ENCODE measurements at places on chromosomes 16 and 17.

DNA sequence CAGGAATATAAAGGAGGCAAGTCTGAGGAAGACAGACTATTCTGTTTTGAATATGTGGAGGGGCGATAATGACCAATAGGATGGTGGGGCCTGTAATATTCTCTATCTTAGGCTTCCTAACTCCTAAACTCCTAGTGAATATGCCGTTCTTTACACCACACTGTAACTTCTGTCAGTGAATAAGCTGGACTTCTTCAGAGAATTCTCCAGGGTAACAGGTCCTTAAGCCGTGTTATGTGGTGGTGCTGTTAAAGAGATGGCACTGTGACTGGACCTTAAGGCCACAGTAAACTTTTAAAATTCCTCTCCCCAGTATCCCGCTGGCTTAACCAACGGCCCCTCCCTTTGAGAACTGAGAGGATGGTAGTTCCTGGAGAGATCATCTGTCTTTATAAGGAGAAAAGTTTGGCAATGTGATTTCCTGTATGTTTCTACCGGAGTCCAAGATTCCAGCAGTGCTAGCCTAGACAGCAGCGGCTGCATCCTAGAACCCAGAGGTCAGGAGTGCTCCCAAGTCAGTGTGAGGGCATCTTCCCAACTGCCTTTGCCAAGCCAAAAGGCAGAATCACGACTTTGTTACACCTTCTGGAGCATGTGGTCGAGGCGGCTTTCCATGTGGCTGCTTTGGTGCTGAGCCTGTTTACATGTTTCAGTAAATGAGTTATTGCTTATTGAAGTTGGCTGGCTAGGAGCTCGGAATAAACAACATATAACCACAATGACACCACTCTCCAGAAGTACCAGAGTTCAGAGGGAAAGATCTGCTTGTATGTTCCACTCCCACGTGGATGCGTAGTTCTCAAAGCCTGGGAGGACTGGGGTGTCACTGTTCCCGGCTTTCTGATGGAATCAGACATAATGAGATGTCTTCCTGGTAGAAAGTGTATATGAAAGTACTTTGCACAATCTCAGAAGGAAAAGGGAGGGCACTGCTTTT, 41.0 kb downstream of the TUBD1 start:
- DNase-seq: no peak

GRCh38 chr17:45092911-45093430, 31.9 kb downstream of the NMT1 start:
- DNase-seq: no peak

- DNase-seq: no peak
Observed at GRCh38 chr16:69367980-69368379, 16.4 kb upstream of the TMED6 start.

- DNase-seq: no peak
Observed at GRCh38 chr17:44688675-44689476, 700 bp downstream of the CCDC43 start.

DNA sequence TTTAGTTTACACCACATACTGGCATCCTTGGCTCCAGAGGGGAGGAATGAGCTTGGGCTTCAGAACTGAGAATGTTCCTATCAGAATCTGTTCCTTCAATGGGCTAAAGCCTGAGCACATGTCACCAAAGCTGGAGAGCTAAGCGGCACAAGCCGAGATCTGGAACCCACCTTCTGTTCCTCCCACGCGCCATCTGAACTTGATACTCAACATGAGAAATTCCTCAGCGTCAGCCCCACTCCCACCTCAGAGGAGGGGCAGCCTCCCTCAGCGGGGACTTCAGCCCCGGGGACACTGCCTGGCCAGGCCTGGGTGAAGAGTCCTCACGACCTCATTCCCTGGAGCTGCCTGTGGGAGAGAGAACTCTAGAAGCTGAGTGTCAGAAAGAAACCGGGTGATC, 22.8 kb upstream of the SLC47A1 start:
- no peak for DNase-seq

GRCh38 chr16:10519929-10520868, 60.2 kb downstream of the EMP2 start:
- no peak for DNase-seq

GRCh38 chr17:64413513-64413912, 22.9 kb upstream of the PECAM1 start:
- DNase-seq: no peak

DNA sequence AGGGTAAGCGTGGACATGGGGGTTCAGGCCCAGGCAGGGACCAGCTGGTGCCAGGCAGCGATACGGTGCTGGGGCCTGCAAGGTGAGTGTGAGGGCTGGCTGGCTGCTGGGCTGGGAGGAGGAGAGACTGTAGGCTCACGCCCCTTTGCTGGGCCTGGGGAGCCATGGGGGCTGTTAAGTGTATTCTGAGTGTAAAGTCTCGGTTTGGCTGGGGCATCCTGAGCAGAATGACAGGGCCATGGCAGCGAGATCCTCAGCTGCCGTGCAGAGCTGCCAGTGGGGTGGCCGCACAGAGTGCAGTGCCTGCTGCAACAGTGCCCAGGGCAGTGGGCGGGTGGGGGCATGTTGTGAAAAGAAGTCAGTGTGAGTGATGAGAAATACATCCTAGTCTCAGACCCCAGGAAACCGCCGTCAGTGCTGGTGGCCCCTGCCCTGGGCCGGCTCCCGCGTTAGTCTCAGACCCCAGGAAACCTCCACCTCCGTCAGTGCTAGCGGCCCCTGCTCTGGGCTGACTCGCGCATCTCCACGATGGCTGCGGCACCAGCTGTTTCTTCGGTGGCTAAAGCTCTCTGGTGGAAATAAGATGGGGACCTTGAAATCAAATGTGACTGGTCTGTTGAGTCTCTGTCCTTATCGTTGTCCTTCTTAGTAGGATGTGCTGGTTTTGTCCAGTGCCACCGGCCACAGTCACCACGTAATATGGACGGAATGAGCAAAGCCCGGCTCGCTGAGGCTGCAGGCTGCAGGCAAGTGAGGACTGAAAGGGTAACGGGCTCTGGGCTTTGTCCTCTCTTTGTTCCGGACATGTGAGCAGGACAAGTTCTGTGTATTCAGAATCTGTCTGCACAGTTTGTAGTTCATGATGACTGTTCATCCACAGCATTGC, 22.9 kb downstream of the ACSF3 start:
- no peak for DNase-seq

DNA sequence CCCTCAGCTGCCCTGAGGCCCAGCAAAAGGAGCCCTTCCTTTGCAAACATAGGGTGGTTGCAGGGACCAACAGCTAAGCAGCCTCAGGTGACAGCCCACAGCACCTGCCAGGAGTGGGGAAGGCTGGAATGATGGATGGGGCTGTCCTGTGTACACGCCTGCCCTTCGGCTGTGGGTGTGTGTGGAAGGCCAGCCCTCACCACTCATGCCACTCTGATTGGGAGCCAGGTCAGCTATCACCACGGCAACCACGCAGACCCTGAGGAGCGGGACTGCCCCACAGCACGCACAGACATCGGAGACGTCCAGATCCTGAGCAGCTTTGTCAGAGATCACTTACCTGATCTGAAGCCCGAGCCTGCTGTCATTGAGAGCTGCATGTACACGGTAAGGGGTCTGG, 11.9 kb downstream of the PIPOX start:
- no peak for DNase-seq

- DNase-seq: no peak
Observed at GRCh38 chr17:46180892-46181274, 12.3 kb downstream of the KANSL1 start.

DNA sequence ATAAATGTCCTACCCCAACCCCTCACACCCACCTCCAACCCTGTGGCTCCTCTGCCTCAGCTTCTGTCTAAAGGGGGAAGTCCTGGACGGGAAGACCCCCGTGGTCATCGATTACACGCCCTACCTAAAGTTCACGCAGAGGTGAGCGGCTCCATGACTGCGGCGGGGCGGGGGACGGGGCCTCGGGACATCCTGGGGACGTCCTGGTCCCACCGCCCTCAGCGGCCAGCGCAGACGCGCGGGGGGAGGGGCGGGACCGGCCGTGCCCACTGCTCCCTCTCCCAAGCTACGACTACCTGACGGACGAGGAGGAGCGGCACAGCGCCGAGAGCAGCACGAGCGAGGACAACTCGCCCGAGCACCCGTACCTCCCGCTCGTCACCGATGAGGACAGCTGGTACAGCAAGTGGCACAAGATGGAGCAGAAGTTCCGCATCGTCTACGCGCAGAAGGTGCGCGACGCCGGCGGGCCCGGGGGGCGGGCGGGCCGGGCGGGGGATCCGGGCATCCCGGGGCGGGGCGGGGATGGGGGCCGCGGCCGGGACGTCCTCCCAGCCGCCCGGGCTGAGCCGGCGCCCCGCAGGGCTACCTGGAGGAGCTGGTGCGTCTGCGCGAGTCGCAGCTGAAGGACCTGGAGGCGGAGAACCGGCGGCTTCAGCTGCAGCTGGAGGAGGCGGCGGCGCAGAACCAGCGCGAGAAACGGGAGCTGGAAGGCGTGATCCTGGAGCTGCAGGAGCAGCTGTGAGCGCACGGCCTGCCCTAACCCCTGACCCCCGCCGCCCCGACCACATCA, 6.7 kb downstream of the RUNDC3A start:
- DNase-seq: no peak

DNA sequence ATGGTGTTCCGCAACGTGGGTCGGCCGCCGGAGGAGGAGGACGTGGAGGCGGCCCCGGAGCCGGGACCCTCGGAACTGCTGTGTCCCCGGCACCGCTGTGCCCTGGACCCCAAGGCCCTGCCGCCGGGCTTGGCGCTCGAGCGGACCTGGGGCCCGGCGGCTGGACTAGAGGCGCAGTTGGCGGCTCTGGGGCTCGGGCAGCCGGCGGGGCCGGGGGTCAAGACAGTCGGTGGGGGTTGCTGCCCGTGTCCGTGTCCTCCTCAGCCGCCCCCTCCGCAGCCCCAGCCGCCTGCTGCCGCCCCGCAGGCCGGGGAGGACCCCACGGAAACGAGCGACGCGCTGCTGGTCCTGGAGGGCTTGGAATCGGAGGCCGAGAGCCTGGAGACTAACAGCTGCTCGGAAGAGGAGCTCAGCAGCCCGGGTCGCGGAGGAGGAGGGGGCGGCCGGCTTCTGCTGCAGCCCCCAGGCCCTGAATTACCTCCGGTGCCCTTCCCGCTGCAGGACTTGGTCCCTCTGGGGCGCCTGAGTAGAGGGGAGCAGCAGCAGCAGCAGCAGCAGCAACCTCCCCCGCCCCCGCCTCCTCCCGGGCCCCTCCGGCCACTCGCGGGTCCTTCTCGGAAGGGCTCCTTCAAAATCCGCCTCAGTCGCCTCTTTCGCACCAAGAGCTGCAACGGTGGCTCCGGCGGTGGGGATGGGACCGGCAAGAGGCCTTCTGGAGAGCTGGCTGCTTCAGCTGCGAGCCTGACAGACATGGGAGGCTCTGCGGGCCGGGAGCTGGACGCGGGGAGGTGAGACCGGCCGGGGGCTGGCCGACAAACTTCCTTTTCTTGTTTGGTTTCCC, 821 bp downstream of the SOCS7 start:
- DNase-seq: no peak

GRCh38 chr16:1335996-1336395, 2.6 kb downstream of the BAIAP3 start:
- no peak for DNase-seq

DNA sequence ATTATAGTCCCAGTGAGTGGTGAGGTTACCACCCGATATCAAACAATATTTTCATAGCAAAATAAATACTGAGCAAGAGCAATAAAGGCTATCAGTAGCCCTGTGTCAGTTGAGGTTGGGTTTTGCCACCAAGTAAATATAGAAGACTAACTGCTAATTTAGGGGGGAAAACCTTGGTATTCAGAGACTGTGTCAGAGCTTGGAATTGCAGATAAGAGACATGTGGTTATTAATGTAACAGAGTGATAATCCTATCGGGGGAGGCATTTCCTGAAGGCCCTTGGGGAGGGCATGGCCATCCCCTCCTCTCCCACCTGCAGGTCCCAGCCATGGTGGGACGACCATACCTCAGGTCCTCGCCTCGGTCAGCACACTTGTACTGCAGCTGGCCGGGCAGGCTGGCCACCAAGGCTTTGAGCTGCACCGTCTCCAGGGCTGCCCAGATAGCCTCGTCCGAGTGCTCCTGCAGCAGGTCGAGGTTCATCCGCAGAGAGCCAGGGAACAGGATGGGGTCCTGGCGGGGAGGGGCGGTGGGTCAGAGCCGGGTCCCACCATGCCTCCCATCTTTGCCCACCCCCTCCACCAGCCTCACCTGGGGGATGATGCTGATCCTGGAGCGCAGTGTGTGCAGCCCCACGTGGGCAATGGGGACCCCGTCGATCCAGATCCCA, 68.9 kb downstream of the ABCC6 start:
- DNase-seq: no peak

DNA sequence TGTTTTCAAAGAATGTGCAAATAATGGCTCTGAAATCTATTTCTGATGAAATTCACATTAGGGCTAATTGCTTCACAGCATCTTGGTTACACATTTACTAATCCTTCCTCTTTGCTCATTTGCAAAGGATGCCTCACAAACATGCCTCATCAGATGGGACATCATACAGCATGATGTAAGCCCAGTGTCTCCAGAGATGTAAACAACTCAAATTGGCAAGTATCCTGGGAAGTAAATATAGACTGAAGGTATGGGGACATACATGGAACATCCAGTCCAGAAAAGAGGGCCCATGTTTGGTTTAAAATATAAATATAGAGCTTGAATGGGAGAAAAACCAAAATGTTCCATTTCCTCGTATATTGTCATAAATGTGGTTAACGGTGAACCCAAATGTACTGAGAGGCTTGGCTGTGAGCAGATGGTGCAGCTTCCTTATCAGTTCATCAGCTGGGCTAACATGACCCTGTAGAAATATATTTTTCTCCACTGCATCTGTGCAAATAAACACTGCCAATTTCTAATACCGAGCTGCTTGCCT, 142.9 kb upstream of the NUDT7 start:
- DNase-seq: no peak

DNA sequence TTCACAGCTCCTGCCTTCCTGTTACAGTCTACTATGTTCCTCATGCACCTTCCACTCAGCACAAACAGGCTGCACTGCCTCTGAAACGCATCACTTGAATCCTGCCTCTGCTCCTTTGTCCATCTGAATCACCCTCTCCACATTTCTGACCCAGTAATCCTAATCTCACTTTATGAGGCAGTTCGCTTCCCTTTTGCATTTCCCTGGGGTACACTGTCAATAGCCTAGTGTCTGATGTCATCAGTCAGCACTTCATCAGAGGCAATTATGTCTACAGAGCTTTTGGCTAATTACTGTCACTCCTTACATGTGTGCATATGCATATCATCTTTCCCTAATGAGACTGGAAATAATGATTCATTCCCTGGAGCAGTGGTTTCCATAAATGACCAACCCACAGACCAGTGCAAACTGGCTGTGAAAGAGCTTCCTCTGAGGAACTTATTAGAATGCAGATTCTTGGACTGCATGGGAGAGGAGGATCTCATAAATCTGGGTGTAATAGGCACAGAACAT, 23.6 kb downstream of the CA4 start:
- DNase-seq: no peak

DNA sequence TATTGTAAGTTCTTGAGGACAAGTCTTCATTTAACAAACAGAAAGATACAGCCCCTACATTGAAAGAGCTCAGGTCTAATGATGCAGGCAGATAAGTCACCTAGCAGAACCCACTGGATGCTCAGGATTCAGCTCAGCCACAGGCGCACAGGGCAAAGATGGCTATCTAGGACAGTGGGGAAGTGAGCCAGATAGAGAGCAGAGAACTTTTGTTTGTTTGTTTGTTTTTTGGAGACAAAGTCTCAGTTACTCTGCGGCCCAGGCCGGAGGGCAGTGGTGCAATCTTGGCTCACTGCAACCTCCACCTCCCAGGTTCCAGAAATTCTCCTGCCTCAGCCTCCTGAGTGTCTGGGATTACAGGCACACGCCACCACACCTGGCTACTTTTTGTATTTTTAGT, 20.4 kb downstream of the METTL2A start:
- DNase-seq: no peak

All from NCI-H524 treated with DMSO at 0.1 percent for 48 hours (cell line).